Cortex of kidney (tissue), 1 donor: ENCODE measurements at places on chromosomes 7 and 10.

DNA sequence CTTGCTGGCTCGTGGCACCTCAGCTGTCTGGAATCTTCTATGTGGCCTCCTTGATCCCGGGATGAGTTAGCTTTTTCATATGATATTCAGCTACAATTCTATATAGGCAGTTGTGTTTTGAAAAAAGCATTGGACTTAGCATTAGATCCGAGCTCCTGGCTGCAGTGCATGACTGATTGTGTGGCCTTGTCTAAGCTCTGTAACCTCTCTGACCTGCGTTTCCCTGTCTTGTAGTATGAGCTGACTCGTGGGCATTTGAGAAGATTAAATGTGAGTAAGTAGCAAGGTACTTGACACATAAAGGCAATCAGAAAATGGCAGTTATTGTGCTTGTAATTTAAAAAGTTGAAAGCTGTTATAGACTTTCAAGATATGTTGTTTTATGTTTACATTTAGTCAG, 85.9 kb downstream of the CCNY start:
- no peak for DNase-seq

DNA sequence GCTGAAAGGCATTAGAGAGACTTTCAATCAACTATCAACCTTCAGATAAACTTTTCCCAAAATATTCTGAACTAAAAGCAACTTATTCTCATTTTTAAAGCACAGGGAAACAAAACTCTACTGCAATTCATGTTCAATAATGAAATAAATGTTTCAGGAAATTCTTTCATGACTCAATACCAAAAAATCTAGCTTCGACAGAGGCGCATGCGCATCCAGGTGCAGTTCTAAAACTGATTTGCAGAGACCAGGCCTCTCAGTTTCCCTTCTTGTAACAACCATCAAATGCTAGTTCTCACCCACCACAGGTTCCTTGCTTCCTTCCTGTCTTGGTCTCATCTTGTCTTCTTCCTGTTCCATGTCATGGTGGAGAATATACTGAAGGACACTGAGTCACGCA, 55.3 kb upstream of the NRBF2 start:
- no peak for DNase-seq

DNA sequence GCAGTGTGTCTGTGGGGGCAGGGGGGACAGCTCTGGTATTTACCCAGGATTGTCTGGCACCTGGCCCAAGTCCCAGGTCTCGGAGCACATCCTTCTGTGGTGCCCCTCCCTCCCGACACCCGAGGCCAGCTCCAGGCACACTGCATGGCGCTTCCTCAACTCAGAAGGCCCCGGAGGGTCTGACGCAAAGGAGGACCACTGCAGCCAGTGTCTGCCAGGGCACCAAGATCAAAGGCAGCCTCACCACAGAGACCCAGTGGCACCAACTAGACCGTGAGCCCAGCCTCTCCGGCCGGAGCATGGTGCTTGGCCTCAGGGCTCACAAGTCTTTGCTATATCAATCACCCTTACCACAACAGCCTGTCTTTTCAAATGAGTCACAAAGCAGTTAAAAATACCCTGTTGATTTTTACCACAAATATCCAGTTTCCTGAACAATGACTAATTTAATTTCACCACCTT, 99.3 kb upstream of the DDC start:
- no peak for DNase-seq

DNA sequence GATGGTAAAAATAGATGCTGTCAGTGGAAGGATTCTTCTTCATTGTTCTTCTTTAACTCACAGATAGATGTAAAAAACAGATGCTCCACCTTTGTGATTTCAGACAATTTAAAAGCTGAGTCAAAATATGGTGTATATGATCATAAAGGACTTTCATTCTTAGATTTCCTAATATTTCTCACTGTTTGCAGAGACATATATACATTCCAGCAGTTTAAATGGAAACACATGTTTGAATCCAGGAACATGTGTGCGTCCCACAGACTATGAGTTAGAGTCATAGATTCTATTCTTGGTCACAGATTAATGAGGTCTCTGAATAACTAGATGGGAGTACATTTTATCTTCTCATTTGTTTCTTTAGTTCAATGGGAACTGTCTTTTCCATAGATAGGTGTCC, 109.6 kb downstream of the BICC1 start:
- DNase-seq: no peak

GRCh38 chr7:121103086-121103485, 114.6 kb downstream of the CPED1 start:
- DNase-seq: no peak

GRCh38 chr10:58919927-58920654, 256.4 kb upstream of the PHYHIPL start:
- no peak for DNase-seq

- no peak for DNase-seq
Measured at GRCh38 chr7:101848208-101848951, 31.0 kb downstream of the CUX1 start.

DNA sequence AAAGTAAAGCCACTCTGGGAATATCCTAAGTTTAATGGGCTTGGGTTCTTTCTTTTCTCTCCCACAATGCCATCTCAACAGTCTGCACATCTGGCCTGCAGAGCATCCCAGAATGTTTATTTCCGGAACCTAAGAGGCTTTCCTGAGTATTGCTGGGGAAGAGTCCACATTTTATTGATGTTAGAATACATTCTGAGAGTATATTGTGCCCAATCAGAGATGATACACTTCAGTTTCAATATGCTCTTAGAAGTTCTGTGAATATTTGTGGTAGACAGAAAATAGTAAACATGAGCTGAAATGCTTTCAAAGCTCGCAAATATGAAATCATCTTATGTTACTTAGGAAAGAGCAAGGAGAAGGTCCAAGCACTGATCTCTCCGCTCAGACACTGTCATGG, 200.6 kb downstream of the TWIST1 start:
- no peak for DNase-seq

- DNase-seq: no peak
Measured at GRCh38 chr10:116833986-116834985, 15.0 kb upstream of the ENO4 start.

DNA sequence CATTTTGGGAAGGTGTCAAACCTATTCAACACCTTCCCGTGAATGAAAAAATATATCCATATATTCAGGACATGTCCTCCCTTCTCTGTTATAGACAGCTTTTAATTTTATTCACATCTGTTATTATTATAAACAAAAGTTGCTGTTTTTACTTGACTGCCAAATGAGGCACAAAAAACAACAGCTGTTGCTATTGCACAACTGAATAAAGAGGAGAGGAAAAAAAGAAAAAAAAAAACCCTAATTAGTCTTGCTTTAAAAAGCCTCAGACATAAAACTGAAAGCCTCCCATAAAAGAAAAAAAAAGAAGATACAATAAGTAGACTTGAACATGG, 153.4 kb downstream of the BMPER start:
- DNase-seq: no peak

GRCh38 chr7:33862946-33863814, 42.2 kb upstream of the BMPER start:
- DNase-seq: no peak

GRCh38 chr7:140416560-140416959, 12.7 kb downstream of the RAB19 start:
- DNase-seq: no peak

DNA sequence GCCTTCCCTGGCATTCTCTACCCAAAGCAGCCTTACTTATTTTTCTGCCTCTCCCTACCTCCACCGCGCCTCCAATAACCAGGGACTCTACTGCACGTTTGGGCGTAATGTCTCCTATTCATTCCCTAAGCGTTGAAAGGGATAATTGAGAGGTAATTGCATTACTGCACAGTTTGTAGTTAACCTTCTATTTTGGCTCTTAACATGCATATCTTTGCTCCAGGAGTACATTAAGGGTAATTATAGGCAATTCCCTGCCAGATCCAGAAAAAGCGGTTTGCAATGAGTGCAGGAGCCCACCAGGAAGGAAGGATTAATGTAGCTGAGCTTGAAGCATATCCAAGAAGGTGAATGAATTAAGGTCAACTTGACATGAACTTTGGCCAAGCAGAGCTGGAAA, 558.4 kb downstream of the TYW1 start:
- no peak for DNase-seq

DNA sequence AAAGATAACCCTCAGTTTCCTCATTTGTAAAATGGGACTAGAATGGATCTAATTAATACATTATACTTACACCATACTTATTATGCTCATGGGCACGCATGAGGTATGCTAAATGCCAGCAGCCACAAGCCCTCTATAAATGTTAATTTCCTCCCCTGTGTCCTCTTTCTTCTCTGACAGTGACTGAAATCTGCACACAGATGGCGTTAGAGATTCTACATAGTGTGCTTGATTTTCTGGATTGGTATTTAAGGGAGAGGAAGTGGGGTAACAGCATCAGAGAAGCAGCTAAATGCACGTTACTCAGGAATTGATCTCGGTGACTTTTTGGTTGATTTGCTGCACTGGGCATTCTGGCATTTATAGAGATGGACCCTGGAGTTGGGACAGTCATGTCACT, 568.5 kb downstream of the CALN1 start:
- no peak for DNase-seq

DNA sequence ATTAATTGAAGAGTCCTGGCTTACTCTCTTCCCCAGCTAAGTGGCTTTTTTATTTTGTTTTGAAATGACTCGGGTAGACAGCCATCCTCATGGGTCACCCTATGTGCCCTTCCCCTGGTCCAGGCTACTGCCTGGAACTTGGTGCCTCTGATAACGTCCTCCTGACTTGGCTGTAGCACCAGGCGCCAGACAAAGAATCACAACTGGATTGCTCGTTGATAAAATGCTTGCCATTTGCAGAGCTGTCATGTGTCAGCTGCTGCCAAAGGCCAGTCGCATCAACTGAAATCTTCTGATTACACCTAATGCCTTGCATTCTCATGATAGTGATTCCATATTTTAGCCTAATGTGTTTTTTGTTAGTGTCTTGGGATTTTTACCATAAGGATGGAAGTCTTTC, 27.4 kb upstream of the ABLIM1 start:
- no peak for DNase-seq
